Stimulated activated CD8-positive, alpha-beta memory T cell treated with anti-CD3 and anti-CD28 coated beads, Interleukin-7, amount 100 ng/mL, for 1 hour (primary cell): ENCODE measurements at places on chromosomes 11 and 22.

DNA sequence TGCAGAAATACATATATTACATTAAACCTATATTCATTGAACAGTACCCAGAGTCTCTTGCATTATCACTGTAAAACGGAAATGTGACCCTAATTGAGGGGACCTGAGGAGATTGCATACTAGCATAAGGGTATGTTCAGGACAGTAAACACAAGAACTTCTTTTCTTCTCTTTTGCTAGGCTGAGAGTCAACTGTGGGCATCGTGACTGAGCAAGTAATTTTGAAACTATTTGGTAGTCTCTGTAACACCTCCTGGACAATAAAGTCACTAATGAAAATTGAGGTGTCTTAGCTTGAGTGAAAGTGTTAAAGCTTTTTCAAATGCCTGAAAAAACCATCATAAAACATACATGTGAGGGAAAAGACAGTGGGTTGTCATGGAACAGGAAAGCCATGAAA is 90.9 kb downstream of the PDHX start:
- DNase-seq, result no peak

- no peak for DNase-seq
Observed at GRCh38 chr11:34235189-34235588, 122.6 kb downstream of the ABTB2 start.

DNA sequence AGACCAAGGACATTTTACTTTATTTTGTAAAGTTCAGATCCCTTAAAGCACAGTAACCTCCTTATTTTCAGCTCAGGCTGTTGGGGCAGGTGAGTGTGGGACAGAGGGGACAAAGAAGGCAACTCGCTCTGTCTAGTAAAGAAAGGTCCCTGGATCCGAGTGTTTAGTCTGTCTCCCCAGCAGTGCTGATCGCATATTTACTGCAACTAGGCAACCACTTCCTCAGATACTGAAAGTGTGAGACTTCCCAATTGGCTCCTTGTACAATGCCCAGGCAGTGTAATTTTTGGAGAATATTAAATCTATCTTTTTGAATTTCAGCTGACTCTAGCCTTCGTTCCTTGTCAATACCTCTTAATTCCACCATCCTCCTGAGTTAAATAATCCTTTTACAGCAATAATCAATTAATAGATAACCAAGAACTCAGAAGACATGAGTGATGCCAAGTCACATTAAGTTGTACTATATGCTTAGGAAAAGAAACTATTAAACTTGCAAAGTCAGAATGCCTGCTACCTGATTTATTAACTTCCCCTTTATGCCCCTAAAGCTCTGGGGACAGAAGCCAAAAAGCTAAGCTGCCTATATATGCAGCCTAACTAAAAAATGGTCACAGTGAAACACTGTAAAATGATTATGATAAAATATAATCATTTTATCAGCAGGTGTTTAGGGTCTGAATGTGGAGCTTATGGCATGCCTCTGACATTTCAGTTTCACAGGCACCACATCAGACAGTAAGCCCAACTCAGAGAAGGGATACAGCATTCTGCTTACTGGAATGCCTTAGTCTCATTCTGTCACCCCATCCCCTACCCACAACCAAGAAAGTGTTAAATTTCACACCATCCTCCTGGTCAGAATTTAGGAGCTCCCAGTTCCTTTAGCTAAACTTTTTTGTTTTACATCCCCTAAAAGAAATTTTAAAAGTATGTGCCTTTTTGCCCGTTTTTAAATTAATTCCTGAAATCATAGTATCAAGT is 138.7 kb downstream of the TRIM44 start:
- DNase-seq, result no peak

- no peak for DNase-seq
Observed at GRCh38 chr22:22031183-22031945, 48.8 kb upstream of the TOP3B start.

- DNase-seq, result no peak
Observed at GRCh38 chr22:40509401-40510134, 127.0 kb downstream of the MRTFA start.

DNA sequence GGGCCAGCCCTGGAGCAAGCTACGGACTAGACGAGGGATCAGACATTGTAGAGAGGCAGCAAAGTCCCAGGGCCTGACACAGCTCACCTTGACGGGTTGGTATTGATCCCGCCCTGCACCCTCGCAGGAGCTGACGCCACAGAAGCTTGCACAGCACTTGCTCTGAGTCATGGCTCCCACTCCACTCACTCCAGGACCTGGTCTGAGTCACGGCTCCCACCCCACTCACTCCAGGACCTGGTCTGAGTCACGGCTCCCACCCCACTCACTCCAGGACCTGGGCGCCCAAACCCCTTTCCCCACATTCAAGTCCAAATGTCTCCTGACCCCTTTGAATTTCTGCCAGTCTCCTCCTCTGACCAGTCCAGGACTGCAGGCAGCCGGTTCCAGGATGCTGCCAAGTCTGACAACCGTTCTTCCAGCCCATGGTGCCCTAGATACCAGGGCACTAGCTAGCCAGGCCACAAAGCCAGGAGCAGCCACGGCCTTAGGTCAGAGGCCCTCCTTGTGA is 6.0 kb upstream of the PNPLA5 start:
- no peak for DNase-seq

- no peak for DNase-seq
Observed at GRCh38 chr11:59267736-59268475, 55.2 kb upstream of the MPEG1 start.

GRCh38 chr22:39289533-39289932 is 29.9 kb downstream of the RPL3 start:
- DNase-seq, result no peak
